Activated CD4-positive, alpha-beta T cell treated with anti-CD3 and anti-CD28 coated beads, Interleukin-2, amount 50 U/mL, for 48 hours (primary cell): ENCODE measurements at places on chromosomes 7 and 10.
A peak's percentile ranks its signal among the peaks of the same experiment; 100 is the strongest.

- DNase-seq = no peak
Measured at GRCh38 chr7:47408675-47409074, 173.2 kb downstream of the TNS3 start.

DNA sequence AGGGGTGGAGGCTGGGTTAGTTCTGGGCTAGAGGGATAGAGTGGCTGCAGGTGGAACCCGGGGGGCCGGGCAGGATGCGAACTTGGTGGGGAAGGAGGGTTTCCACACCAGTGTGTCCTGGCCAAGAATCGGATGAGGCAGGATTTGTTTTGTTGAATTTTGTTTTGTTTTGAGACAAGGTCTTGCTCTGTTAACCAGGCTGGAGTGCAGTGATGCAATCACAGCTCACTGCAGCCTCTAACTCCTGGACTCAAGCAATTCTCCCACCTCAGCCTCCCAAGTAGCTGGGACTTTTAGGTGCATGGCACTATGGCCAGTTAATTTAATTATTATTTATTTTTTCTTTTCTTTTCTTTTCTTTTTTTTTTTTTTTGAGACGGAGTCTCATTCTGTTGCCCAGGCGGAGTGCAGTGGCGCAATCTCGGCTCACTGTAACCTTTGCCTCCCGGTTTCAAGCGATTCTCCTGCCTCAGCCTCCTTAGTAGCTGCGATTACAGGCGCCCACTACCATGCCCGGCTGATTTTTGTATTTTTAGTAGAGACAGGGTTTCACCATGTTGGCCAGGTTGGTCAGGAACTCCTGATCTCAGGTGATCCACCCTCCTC, 13.0 kb upstream of the PPP1R35 start:
- no peak for DNase-seq

DNA sequence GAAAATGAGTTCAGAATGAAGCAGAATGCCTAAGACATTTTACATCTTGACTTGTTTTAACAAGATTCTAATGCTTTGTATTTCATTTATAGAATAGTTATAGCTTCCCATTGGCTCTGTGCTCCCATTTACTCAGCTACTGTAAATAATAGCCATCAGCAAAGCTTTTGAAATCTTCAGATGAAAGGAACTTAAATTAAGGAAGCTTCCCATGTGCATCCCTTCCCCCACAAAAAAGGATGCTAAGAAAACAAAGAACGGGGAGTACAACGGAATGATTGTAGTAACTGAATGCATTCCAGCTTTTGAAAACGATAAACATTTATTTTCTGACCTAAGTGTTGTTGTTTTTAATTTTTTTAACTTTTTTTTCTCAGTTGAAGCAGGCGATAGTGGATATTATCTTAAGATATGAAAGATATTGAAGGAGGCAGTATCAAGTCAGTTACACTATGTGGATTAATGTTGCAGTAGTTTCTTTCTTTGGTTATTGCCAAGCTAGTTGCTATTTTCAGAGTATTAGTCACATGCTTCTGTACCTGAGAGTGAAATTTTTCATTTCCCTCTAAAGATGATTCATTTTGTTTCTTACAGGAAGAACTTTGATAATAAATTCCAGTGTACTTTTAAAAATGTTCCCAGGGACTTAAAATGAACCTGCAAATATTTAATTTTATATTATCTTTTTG, 129.2 kb downstream of the KCND2 start:
- no peak for DNase-seq

DNA sequence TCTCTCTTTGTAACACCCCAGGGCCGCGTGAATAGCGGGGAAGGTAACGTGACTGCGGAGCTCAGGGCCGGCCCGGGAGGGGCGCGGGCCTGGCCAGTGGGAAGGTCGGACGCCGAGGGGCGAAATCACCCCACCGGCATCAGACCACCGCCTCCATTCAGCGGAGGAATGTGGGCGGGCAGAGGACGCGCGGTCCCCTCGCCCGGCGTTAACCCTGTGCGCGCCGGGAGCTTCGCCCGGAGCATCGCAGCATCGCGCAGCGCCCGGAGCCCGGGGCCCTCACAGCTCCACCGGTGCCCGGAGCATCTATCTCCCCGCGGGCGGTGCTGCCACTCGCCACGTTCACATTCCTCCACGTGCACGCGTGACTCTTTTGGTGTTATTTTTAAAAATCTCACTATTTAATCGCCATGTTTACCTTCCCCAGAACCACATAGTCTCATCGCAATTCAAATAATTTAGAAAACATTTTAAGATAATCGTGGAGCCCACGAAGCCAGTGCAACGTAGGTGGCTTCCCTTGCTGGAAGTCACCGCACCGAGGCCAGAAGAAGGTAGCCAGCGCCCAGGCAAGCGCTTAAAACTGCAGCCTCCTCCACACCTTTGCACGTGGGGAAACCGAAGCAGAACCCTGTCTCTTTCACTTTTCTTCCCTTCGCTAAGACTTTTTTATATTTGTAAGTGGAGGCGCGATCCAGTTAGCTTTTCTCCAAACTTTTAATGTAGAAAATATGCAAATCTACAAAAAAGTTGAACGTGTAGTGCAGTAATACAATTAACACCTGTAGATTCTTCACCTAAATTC, 21.8 kb downstream of the FGFBP3 start:
- peak; percentile 27 for DNase-seq

GRCh38 chr7:117034851-117035464, 81.7 kb downstream of the ST7 start:
- DNase-seq = no peak

GRCh38 chr7:3200504-3200903, 100.5 kb upstream of the SDK1 start:
- DNase-seq = peak; percentile 22

GRCh38 chr7:55073976-55074528, 55.2 kb downstream of the EGFR start:
- peak; percentile 21 for DNase-seq

DNA sequence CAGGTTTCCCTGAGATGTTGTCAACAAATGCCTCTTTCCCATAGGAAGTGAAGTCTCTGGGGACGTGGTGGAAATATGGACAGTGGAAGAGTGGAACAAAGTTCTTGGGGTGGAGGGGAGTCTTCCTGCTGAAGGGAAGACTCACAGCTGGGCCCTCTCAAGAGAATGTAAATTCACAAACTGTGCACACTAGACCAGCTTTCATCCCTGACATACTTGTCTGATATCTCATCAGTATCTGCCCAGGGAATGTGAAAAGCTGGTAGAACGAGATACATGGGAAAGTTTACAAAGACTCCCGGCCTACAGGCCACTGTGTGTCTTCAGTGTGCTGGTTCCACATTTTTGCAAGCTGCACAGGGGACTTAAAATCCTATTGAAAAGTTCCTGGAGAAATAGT, 16.7 kb upstream of the CCDC3 start:
- DNase-seq = no peak

DNA sequence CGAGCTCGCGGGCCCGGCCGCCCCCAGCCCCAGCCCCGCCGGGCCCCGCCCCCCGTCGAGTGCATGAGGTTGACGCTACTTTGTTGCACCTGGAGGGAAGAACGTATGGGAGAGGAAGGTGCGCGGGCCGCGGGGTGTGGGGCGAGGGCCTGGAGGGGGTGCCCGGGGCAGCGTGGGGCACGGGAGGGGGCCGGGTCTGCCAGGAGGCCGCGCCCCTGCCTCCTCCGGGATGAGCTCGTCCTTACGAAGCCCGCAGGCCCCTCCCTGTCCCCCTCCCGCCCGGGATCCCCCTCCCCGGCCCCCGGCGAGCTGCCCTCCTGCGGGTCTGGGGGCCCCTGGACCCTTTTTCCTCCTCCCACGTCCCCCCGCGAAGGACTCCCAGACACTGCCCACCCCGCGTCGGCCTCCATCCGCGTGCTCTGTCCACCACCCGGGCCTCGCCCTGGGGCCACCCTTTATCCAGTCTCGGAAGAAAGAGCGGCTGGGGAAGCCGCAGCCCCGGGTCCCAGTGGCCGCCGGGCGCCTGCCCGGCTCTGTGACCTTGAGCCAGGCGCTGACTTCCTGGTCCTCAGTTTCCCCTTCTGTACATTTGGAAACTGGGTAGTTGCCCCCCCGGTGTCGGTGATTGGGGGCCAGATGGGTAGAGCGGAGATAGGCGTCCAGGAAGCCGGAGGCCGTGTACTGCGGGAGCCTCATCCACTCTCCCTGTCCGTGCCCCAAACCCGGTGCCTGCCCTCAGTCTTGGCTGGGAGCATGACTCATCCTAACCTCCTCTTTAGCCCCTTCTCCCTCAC, 521 bp downstream of the LIMK1 start:
- peak; percentile 47 for DNase-seq

DNA sequence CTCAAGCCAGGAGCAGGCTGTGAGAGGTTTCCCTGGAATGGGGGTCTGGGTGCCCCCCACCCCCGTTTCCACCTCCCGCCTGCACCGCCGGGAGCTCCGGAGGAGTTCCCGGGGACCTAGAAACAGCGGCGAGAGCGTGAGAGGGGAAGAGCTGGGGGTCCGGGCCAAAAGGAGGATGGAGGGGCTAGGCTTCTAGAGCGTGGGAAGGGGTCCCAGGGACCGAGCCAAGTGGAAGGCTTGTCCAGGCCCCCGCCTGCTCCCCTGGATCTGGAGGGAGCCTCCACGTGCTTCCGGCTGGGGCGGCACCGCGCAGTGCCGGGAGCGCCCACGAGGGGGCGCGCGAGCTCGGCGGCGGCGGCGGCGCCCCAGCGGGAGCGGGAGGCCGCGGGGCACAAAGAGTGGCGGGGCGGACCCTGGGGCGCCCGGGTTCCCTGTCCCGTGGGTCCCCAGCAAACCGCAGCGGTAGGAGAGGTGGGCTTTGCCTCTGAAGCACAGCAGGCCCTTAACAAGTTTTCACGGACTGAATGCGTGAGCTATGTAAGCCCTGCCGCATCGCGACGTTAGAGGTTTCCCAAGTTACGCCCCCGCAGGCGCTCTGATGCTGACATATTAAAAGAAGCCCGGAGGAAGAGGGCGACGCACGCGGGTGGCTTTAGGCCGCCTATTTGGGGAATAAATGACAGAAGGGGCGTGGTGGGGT, 104.4 kb upstream of the LRRC4 start:
- DNase-seq = peak; percentile 77

- DNase-seq = no peak
Measured at GRCh38 chr10:110118891-110119621, 88.3 kb upstream of the MXI1 start.

- DNase-seq = no peak
Measured at GRCh38 chr7:13633857-13634256, 355.6 kb downstream of the ETV1 start.

GRCh38 chr10:127218658-127219057, 22.3 kb upstream of the INSYN2A start:
- DNase-seq = no peak

DNA sequence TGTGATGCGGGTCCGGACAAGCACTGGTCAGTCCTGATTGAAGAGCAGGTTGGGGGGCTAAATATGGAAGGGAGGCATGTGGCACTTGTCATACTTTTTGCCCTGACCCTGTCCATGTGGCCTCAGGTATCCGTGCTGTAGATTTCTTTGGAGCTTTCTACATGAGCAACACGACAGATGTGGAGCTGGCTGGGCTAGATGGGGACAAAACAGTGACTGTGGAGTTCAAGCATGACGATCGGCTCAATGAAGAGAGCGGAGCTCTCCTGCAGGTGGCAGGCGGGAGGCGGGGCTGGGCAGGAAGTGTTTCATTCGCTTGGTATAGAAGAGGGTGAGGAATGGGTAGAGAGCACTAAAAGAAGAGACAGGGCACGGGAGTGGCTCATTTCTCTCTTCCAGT, 13.0 kb upstream of the CHCHD1 start:
- peak; percentile 62 for DNase-seq

DNA sequence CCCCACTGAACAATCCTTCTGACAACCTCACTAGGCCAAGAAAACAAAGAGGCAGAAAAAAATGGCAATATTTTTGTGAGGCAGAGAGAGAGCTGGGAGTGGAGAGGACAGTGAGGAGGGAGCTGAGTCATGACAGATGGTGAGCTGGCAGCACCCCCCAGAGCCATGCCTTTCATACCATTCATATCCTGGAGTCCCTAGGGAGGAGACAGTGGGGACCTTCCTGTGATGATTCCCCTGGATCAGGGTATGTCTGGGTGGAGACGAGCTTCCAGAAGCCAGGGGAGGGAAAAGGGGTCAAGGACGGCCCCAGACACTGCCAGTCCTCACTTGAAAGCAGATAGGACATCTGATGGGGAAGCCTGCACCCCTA, 160.5 kb downstream of the ADAM12 start:
- no peak for DNase-seq

- no peak for DNase-seq
Measured at GRCh38 chr7:46432708-46433107, 511.6 kb upstream of the IGFBP3 start.

DNA sequence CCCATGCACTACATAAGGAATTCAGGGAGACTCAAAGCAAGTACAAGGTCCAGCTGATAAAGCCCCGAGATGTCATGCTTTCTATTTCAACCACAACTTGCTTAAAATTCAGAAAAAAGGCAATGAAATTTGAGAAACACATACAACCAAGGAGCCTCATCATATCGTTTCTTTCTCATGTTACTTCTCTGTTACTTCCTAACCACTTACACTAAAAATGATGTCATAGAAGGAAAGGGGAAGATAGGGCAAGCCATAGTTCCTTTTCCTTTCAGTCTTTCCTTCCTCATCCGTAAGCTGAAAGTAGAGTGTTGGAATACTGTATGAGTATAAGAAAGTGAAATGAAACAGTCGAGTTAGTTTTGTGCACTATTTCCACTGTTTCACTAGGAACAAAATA, 27.9 kb upstream of the CDK14 start:
- DNase-seq = no peak

- no peak for DNase-seq
Measured at GRCh38 chr7:3082831-3083230, 39.2 kb upstream of the CARD11 start.

GRCh38 chr7:32905175-32905662, 13.7 kb upstream of the KBTBD2 start:
- DNase-seq = peak; percentile 66

- no peak for DNase-seq
Measured at GRCh38 chr7:80132594-80132993, 2.0 kb upstream of the GNAI1 start.

GRCh38 chr7:75950111-75950681, 35.2 kb downstream of the POR start:
- DNase-seq = no peak

DNA sequence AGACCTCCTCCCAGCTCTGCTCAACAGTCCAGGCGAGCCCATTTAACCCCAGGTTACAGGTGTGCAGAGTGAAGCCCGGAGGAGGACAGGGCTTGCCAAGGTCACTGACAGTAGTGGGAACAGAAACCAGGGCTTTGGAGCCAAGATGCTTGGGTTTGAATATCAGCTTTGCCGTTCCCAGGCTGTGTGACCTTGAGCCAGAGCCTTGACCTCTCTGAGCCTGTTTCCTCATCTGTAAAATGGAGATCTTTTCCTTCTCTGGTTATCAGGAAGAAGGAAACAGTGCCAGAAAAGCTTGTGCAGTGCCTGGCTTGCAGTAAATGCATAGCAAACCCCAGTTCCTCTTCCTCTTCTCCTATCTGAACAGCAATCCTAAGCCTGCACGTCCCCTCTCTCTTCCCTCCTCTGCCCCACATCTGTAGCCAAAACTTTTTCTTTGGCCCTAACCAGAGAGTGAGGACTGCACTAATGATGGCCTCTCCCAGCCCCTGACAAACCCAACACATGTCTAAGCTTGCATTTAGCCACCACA, 21.4 kb upstream of the MLXIPL start:
- no peak for DNase-seq

GRCh38 chr7:122896509-122896908, 10.2 kb upstream of the CADPS2 start:
- no peak for DNase-seq
